ENCODE measurements at places on chromosomes 3 and 15.

GRCh38 chr3:40718681-40719080 is 193.9 kb downstream of the ZNF621 start:
- DNase-seq, result no peak

DNA sequence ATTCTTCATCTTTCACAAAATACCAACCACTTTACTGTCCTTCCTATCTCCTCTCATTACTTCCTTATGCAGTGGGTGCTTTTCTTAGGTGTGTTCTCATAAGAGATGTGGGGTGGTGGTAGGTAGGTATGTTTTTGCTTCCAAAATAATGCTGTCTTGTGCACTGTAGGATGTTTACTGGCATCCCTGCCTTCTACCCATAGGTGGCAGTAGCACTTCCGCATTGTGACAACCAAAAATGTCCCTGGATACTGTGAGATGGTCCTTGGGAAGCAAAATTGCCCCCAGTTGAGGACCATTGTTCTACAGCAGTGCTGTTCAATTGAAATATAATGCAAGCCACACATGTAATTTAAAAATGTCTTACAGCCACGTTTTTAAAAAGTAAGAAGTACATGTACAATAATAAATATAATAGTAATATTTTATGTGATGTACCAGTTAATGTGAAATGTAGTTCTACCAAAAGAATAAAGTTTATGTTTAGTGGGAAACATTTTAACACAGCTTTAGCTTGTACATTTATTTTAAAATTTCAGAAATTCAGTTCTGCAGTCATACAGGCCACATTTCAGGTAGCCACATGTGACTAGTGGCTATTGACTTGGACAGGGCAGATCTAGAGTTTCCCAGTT is 75.2 kb downstream of the NEO1 start:
- no peak for DNase-seq

DNA sequence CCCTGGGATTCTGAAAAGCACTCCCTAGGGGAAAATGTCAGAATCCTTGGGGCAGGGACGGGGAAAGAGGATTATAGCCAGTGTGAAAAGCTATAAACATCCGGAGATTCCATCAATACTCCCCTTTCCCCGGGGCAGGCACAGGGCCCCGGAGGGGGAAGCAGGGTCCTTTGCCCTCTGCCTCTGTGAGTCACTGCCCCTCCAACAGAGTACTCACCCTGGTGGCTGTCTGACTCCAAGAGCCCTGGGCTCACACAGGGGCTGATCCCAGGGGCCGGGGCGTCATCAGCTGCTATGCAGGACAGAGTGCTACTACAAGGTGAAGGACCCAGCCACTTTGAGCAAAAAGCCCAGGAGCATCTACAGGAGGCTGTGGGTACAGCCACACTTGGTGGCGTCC is 133.0 kb upstream of the PRR20G start:
- no peak for DNase-seq

GRCh38 chr3:89571298-89571697 is 463.9 kb downstream of the EPHA3 start:
- DNase-seq, result no peak

GRCh38 chr3:49614936-49615335 is 59.2 kb upstream of the APEH start:
- no peak for DNase-seq

GRCh38 chr3:58035524-58036255 is 27.5 kb downstream of the FLNB start:
- DNase-seq, result no peak
